Stimulated activated CD4-positive, alpha-beta T cell treated with anti-CD3 and anti-CD28 coated beads, Interleukin-1b, Interleukin-23, amount 100 ng/mL, for 24 hours (primary cell): ENCODE measurements at places on chromosomes 4 and X.

DNA sequence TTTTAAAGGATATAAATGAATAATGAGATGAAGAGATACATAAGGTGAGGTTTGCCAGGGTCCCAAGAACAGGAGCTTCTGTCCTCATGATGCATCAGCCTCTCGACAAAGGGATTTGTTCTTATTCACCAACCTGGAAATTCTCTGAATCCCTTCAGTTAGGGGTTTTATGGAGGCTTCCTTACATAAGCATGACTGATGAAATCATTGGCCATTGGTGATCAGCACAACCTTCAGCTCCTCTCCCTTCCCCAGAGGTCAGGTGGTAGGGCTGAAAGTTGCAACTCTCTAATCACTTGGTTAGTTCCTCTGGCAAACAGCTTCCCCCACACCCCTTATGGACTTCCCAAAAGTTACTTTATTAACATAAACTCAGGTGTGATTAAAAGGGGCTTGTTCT, 222.0 kb downstream of the SPRY1 start:
- no peak for DNase-seq

GRCh38 chr4:48738856-48739255, 41.2 kb downstream of the FRYL start:
- no peak for DNase-seq

- DNase-seq, result no peak
Observed at GRCh38 chrX:152925835-152926234, 28.0 kb downstream of the ZNF185 start.

GRCh38 chrX:40108959-40109287, 11.2 kb upstream of the BCOR start:
- DNase-seq, result no peak

GRCh38 chr4:18435781-18436180, 414.2 kb upstream of the LCORL start:
- no peak for DNase-seq

GRCh38 chrX:136850441-136851175, 29.9 kb downstream of the RBMX start:
- DNase-seq, result no peak

DNA sequence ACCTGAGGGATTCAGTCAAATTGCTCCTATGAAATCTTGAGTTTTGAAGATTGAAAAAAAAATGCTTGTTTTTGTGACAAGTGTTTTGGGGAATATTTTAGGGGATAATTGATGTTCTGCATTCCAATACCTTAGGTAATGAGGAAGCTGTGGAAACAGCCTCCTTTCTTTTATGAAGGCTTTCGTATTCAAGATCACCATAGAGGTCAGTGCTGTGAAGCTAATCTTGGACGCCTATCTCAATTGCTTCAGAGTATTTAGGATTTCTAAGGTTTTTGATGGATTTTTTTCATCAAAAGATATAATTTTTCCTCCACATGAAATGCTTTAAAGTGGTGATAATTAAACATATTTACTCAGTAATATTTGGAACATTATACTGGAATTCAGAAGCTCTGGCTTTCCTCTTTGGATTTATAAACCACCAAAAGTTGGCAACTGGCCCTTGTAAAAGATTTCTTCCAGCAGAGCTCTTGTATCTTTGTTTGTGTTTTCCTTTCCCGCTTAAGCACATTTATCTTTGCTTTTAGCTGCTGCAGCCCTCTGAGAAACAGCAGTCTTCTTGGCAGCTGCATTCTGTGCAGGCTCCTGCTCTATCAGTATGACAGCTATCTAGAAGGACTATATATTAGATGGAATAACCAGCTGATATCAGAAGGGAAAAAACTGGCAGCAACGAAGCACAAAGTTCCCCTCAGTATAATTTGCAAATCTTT, 63.7 kb downstream of the HMGB2 start:
- no peak for DNase-seq

DNA sequence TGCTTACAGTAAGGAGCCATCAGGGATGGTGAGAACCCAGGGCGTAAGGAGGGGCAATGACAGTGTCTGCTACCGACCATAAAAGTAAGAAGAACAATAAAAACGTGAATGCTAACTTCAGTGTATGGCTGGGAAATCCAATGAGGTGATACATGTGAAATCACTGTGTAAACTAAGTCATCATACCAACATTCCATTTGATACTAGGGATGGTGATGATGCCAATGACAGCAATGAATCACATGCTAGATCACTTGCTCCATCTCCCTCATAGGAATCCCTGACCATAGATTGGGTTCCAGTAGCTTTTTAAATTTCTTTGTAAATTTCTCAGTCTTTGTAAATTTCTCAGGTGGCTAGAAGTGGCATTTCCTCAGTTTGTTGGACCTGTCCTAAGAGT, 146.3 kb downstream of the SMIM20 start:
- DNase-seq, result no peak

GRCh38 chr4:2929469-2929868, 33.7 kb downstream of the NOP14 start:
- DNase-seq, result no peak

- DNase-seq, result no peak
Observed at GRCh38 chrX:109601486-109601885, 23.5 kb downstream of the KCNE5 start.

GRCh38 chr4:601612-602558, 23.5 kb upstream of the PDE6B start:
- no peak for DNase-seq

DNA sequence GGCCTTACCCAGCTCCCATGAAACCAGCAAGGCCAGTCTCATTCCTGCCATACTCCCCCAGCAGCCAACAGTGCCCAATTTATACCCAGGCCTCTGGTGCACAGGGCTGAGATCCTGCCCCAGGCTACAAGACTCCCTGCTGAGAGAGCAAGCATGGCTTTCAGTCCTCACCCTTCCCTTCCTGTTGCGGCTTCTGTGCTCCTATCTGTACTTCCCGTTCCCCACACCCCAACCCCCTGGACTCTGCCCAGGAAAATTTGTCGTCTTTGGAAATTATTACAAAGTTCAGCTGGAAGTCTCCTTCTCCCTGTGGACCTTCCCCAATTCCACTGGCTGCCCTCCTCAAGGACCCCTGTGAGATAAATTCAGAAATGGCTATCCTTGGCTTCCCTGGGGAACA, 84.1 kb upstream of the GK2 start:
- no peak for DNase-seq

DNA sequence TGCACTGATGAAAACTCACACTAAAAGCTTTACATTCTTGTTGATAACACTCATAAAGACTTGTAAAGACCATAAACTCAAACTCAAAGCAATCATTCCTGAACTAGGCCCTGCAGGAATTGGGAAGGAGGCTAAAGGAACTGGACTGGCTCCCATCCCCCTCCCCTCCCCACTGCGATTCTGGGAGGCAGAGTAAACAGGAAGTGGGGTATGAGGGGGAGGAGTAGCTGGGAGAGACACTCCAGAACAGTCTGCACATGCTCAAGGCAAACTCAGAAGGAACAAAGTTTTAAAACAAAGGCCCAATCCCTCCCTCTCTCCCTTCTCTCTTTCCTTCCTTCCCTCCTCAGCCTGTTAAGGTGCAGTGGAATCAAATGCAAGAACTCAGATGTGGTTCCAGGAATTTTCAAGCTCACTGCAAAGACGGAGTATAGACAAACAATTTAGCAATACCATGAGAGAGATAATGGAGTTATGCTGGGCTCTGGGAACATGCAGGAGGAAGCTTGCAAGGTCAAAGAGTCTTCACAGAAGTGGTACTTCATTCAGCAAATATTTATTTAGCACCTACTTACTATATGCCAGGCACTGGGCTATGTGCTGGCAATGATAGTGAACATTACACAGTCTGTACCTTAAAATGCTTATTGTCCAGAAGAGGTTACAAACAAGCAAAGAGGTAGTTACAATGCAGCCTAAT, 15.9 kb downstream of the MID1IP1 start:
- no peak for DNase-seq

DNA sequence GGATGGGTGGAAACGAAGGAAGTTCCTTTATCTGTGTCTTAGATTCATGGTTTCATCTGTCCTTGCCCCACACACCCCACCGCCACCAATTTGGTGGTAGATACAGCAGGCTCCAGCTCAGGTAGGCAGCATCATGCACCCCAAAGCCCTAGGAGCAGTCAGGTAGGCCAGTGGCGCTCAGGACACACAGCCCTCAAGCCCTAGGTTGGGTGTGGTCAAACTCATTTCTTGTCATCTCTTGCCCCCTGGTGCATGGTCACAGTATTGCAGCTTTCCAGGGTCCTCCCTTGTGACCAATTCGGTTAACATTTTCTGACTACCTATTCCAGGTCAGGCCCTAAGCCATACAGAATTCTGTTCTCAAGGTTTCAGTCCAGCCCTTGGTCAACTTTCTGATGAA, 14.5 kb upstream of the PRRG3 start:
- peak; percentile 43 for DNase-seq

GRCh38 chr4:171857302-171858012, 44.3 kb downstream of the GALNTL6 start:
- DNase-seq, result no peak

- no peak for DNase-seq
Observed at GRCh38 chr4:83139514-83140156, 25.1 kb upstream of the PLAC8 start.

DNA sequence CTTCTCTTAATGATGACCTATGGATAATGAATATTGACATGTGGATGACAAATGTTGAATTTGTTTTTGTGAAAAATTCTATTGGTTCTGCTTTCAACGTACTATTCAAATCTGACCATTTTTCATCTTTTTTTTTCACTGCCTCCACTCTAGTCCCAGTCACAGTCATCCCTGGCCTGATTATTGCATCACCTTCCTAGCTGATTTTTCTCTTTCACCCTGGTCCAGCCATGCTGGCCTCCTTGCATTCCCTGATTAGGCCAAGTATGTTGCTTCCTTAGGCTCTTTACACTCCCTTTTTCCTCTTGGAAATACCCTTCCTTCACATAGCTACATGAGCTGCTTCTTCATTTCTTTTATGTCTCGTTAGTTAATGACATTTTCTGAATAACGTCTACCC, 58.1 kb upstream of the MAP9 start:
- DNase-seq, result no peak

DNA sequence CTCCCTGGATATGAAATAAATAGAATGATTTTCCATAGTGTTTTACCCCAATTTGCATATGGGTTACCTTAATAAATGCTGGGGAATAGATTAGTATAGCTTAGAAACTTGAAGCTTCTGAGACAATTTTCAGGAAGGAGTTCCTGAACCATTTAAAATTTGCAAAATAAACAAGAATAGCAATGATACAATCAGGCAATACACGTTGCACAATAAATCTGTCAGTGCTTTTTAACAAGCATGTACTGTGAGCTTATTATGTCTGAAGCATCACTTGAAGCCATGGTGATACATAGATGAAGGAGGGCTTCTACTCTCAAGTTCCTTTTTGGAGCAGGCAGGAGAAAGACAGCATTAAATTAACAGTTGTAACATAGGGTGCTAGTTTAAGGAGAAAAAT, 84.2 kb upstream of the WDFY3 start:
- no peak for DNase-seq

DNA sequence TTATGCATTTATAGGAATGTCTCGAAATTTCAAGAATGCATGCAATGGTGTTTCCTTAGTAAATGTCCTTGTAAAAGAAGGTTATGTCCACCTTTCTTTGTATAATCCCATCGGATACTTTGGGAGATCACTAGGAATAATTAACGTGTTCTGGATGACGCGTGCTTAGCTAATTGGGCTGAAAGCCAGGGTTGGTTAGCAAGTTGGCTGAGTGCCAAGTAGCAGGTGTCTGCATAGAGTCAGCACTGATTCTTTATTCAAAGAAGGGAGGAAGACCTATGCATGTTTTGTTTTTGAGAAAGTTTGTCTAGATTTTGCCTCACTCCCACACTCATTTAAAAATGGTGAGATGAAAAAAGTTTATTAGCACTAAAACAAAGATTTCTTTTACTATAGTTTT, 144.6 kb downstream of the SOX3 start:
- DNase-seq, result no peak

GRCh38 chrX:47384502-47384901, 14.1 kb downstream of the ZNF157 start:
- DNase-seq, result peak; percentile 67

DNA sequence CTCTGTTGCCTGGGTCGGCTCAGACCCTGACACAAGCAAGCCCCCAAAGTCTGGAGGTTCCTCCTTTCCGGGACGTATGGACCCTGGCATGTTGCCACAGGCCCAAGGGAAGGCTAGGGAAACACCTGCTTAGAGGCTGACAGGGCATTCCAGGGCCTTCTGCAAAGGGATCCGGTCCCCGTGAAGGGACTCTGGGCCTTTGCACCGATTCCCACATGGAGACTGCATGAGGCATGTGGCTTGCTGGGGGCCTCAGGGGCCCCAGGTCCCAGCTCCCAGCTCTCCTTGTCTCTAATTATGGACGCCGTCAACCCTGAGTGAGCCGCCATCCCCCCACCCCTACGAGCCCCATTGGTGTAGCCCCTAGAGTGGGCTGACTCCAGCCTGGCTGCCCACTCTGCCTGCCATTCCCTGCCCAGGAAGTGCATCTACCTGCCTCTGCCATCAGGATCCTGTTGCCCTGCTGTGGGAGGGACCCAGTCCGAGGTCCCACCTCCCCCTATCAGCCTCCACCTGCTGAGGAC, 4.2 kb upstream of the RGS12 start:
- no peak for DNase-seq

DNA sequence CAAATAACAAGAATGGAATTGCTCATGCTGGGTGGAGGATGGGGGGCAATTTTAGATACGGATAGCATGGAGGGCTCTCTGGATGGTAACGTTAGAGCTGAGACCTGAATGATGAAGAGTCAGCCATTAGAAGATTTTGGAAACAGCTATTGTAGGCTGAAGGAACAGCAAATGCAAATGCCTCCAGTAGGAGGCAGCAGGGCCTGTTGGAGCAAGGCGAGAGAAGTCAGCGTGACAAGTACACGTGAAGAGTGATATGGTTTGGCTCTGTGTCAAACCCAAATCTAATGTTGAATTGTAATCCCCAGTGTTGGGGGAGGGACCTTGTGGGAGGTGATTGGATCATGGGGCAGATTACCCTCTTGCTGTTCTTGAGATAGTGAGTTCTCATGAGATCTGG, 59.3 kb upstream of the SOD3 start:
- DNase-seq, result no peak

- DNase-seq, result no peak
Observed at GRCh38 chrX:120125444-120125843, 9.7 kb upstream of the RHOXF1 start.

GRCh38 chr4:143396695-143397094, 60.0 kb downstream of the GAB1 start:
- DNase-seq, result no peak

GRCh38 chr4:119652998-119653397, 24.4 kb upstream of the PDE5A start:
- DNase-seq, result no peak

DNA sequence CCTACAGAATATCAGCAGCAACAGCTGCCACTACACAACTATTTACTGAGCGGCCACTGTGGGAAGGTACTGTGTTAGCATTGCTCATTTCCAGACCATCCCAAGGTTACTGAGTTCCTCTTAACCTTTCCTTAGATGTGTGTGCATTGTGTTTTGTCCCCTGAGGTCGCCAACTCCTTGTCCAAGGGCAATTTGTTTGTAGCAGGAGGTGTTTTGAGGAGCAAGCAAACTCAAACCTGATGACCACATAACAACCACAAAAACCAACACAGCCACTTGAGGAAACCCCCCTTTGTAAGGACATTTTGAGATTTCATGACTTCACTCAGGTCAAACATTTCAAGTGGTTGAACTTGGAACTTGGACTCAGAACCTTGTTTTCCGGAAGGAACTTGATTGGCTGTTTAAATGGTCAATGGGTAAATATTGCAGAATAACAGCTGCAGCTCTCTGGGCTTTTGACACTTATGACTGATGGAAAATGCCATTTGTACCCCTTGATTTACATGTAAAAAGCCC, 122.3 kb downstream of the MID1IP1 start:
- no peak for DNase-seq

- no peak for DNase-seq
Observed at GRCh38 chr4:148447681-148448080, 5.5 kb upstream of the NR3C2 start.
